ENCODE measurements at places on chromosomes 2 and 18. TPM values are rescaled to one million over a fixed set of nuclear protein-coding genes. Genes with fewer than 3 reads are reported as not detected.
A peak's percentile ranks its signal among the peaks of the same experiment; 100 is the strongest.

DNA sequence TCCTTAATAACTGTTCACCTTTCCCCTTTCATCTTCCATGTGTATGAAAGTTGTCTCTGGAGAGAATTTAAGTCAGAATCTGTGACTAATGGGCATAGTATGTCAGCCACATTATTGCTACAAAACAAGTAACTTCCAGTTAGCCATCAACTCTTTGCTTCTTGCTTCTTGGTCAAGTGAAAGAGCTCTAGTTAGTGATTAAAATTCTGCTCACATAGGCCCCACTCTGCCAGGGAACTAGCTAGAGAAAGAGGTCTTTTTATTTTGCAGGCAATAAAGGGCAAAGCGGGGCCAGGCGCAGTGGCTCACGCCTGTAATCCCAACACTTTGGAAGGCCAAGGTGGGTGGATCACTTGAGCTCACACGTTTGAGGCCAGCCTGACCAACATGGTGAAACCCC is 64.6 kb downstream of the COLEC12 start:
- peak; percentile 46 for DNase-seq

DNA sequence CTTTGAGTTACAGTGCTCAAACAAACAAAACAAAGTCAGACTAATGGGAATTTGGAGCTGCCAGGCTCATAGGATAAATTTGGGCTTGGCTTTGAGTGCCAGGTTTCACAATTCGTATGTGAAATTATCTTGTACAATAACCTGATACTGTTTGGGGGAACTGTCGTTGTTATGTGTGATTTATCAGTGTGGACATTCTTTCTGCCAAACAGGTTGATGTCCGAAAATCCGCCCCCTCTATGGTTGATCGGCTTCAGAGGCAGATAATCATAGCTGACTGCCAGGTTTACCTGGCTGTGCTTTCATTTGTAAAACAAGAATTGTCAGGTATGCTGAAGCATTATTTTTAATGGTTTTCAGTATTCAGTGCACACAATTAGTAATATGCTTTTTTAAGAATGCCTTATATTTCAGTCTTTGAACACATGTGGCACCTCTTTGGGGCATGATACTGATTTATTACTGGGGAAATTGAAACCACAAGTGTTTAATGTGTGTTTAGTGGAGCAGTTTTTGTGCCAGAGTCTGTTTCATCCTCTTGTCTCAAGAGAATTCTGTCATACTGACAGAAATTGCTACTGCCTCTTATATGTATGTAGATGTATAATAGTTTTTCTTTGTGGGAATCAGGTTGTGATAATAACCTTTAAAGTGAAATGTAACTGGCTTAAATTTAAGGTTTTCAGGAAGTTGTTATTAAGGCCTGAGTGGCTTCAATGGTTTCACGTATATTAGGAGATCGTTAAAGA is 54.6 kb downstream of the TTC39C start:
- no peak for DNase-seq

C1QL2 gene
- not detected for total RNA-seq

BMP10 gene
- not detected for total RNA-seq

DNA sequence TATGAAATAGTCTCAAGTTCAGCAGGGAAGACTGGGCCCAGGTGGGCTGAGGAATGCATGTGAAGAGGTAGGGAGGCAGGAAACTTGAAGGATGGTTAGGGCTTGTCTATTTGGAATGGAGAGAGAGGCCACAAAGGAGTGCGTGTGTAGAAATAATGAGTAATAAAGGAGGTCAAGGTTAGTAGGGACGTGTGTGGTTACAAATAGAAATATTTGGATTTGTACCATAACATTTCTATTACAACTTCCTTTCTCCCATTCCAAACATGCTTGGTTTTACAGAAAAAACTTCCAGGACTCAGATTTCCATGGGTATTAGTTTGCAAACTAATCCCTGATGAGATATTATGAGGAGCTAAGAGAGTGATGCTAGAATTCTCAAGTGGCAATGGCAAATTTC is 280.6 kb downstream of the NCKAP5 start:
- no peak for DNase-seq

DNA sequence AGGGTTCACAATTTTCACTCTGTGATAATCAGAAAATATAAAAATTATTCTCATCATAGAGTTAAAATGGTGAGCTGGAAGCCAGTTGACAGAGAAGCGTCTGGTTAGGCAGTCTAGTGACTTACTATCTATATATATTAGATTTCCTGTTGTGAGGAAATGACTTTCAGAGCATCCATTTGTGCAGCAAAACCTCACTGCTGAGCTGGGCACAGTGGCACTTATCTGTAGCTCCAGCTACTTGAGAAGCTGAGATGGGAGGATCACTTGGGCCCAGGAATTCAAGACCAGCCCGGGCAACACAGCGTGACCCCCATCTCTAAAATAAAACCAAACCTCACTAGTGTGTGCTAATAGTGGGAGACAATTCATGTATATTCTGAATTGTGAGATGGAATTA is 7.2 kb upstream of the KIAA2012 start:
- no peak for DNase-seq

DNA sequence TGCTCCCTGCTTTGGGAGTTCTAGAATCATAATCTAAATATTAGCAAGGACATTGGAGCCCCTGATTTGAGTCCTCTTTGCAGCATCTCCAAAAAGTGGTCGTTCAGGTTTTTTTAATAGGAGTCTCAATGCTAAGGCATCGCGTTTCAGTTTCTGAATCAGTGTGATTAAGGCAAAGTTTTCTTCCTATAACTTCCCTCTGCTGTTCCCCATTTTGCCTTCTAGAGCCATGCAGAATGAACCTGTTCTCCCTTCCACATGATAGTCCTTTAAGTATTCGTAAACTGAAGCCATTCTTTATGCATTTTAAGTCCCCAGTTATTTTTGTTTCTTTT is 159.5 kb downstream of the PTGR3 start:
- DNase-seq: no peak

DNA sequence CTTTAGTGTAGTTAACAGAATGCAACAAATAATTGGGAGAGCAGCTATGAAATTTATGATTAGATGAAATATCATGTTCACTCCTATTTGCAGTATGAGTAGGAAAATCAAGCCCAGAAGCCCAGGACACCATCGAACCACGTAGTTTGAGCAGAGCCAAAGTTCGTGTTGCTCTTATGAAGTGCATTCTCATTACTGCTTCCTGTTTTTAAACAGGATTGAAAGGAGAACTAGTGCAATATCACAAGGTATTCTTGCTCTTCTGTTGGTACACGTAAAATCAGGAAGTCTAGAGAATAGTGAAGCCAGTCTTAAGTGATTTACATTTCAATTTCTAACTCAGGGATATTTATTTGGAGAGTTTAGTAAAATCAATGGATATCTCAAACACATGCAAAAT is 21.1 kb downstream of the ARHGAP15 start:
- no peak for DNase-seq

DNA sequence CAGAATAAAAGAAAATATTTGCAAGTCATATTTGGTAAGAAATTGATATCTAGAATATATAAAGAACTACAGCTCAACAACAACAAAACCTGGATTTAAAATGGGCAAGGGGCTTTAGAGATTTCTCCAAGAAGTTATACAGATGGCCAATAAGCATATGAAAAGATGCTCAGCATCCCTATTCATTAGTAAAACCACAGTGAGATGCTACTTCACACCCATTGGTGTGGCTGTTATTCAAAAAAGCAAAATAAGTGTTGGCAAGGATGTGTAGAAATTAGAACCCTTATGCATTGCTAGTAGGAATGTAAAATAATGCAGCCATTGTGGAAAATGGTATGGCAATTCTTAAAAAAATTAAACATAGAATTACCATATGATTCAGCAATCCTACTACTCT is 29.8 kb downstream of the TANK start:
- DNase-seq: no peak

EVA1A gene
- 281 TPM for total RNA-seq

DNA sequence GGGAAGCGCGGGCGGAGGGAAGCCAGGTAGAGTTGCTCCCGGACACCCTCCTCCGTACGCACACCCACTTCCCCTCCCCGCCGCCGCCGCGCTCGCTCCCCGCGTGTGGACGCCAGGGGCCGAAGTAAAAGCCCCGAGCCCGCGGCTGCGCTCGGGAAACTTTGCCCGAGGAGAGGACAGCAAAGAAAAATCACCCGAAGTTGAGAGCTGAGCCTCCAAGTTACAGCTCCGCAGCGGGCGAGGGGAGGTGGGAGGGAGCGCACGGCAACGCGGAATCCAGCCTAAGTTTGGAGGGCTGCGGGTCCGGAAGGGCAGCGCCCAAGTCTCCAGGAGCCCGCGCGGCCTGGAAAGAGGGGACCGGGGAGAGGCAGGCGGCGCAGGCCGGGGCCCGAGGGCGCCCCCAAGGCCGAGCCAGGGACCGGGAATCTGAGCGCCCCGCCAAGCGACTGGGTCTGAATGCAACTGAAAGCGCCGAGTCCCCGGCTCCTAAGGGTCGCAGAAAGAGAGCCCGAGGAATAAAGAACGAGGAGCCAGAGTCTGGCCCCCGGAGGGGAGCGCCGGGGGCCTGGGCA is 706 bp upstream of the BCL11A start:
- peak; percentile 35 for DNase-seq

GRCh38 chr2:5695654-5696403 is 3.6 kb downstream of the SOX11 start:
- DNase-seq: no peak

- no peak for DNase-seq
These were observed 34.9 kb downstream of the FEZ2 start for GRCh38 chr2:36562973-36563532.
